ENCODE measurements at places on chromosomes 4 and X. TPM values are rescaled to one million over a fixed set of nuclear protein-coding genes. Genes with fewer than 3 reads are reported as not detected.
A peak's percentile ranks its signal among the peaks of the same experiment; 100 is the strongest.

DNA sequence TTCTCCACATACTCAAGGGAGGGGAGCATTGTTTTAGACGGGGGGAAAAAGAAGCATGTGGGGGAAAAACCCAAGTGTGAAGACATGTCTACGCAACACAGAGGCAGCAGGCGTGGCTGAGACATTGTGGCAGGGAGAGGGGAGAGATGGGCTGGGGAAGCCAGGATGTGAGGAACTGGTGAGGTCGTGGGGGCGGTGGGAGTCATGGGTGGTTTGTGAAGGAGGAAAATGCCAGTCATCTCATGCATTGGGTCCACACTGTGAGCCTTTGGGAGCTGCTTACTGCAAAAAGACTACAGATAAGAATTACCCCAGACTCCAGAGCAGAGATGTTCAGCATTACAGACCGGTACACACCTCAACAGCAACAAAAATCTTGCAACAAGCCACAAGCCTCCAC is 2.1 kb downstream of the JAKMIP1 start:
- peak overlapping the region; percentile 87 for H3K4me3 ChIP-seq
- H3K4me1 ChIP-seq: peaks cover 49% of the 10 kb centered on the region
- H3K27ac ChIP-seq: peak overlapping the region; percentile 83
- peaks cover 9% of the 10 kb centered on the region for H3K27me3 ChIP-seq
- DNase-seq: no peak

DNA sequence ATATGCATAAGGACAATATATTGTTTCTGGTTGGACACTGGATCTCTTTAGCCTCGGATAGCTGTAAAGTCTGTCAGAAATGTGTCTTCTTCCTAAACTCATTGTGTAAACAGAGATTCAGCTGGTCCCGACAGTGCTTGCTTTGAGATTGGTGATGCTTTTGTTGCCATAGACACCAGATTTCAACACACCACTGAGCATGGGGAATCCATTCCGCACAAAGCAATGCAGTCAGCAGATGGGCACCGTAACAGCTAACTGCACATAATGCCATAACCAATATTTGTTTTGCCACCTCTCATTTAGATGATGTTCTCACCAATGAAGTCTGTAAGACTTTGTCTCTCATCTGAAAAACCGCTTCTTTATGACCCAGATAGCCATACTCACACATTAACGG is 33.3 kb upstream of the FAM47C start:
- H3K27me3 ChIP-seq: no peaks in the 10 kb centered on the region
- no peaks in the 10 kb centered on the region for H3K36me3 ChIP-seq
- no peak for DNase-seq
- H3K27ac ChIP-seq: no peak overlapping the region
- no peaks in the 10 kb centered on the region for H3K4me1 ChIP-seq
- H3K4me3 ChIP-seq: no peak overlapping the region

Gene ARX
- total RNA-seq: not detected

Gene TXK
- 12.5 TPM for total RNA-seq

GRCh38 chrX:24494647-24495075 is 29.6 kb downstream of the PDK3 start:
- no peaks in the 10 kb centered on the region for H3K27me3 ChIP-seq
- H3K4me3 ChIP-seq: no peak overlapping the region
- peaks cover 40% of the 10 kb centered on the region for H3K4me1 ChIP-seq
- peak overlapping the region; percentile 70 for H3K27ac ChIP-seq

GRCh38 chr4:189001283-189001970 is 862.2 kb downstream of the TRIML1 start:
- no peaks in the 10 kb centered on the region for H3K36me3 ChIP-seq
- H3K4me1 ChIP-seq: no peaks in the 10 kb centered on the region
- no peak overlapping the region for H3K27ac ChIP-seq
- DNase-seq: no peak

- no peaks in the 10 kb centered on the region for H3K27me3 ChIP-seq
- H3K4me3 ChIP-seq: no peak overlapping the region
- peaks cover 25% of the 10 kb centered on the region for H3K36me3 ChIP-seq
- no peak for DNase-seq
- H3K4me1 ChIP-seq: peaks cover 31% of the 10 kb centered on the region
These were observed 39.4 kb downstream of the ARFIP1 start for GRCh38 chr4:152819026-152819645.

DNA sequence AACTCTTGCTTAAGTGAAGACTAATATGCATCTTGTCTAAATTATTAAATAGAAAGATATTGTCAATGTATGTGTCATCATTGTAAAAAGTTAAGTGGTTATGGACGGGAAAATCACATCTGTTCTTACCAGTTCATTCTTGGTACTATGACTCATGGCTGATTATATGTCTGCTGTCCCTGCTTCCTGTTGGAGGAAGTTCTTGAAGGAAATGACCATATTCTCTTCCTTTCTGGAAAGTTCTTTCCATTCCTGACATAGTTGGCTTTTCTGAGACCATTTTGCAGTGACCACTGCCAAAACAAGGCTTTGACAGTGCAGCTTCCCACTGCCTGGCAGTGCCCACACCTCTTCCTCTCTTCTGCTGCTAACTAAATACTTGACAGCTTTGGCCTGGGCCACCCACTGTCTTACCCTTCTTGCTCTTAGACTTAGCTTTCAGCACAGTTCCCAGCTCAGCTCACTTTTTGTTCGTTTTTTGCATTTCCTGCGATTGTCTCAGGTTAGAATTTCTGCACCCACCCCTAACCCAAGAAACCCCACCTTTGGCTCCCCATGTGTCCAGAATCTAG is 13.2 kb upstream of the CLDN24 start:
- H3K4me3 ChIP-seq: no peak overlapping the region
- H3K27ac ChIP-seq: no peak overlapping the region
- no peaks in the 10 kb centered on the region for H3K36me3 ChIP-seq

DNA sequence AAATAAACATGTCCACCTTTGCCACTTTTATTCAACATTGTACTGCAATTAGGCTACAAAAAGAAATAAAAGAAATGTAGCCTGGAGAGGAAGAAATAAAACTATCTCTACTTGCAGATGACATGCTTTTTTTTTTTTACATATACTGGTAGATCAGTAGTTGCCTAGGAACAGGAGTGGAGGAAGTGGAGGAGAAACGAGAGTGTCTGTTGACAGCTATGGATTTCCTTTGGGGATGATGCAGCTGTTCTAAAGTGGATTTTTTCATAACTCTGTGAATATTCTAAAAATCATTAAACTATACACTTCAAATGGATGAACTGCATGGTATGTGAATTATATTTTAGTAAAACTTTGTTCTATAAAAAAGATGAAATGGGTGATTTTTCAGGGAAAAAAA is 116.4 kb downstream of the ANAPC4 start:
- peaks cover 3% of the 10 kb centered on the region for H3K27me3 ChIP-seq
- no peaks in the 10 kb centered on the region for H3K36me3 ChIP-seq
- no peak for DNase-seq
- H3K4me3 ChIP-seq: no peak overlapping the region
- H3K27ac ChIP-seq: no peak overlapping the region

- no peaks in the 10 kb centered on the region for H3K36me3 ChIP-seq
- H3K4me1 ChIP-seq: no peaks in the 10 kb centered on the region
- DNase-seq: no peak
- H3K4me3 ChIP-seq: no peak overlapping the region
- H3K27ac ChIP-seq: no peak overlapping the region
- H3K27me3 ChIP-seq: peaks cover 3% of the 10 kb centered on the region
These were observed 26.0 kb downstream of the ADH4 start for GRCh38 chr4:99117876-99118693.

DNA sequence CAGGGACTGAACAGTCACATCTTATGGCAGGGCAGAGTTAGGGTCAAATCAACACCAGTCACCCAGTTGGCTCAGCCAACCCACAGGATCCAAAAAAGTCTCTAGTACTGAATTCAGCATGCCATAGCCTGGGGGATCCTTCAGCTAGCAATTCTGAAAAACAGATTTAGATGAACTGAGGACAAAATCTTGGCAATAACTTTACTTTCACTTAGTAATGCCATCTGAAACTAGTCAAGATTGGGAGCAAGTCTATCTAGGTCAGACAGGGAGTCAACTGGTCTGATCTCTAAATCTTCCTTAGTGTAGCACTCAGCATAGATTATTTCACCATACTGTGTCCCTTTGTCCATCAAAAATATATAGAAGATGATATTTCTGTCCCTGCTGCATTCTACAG is 76.0 kb downstream of the HHIP start:
- no peak for DNase-seq
- H3K4me3 ChIP-seq: no peak overlapping the region
- no peaks in the 10 kb centered on the region for H3K27me3 ChIP-seq
- H3K4me1 ChIP-seq: no peaks in the 10 kb centered on the region
- H3K36me3 ChIP-seq: no peaks in the 10 kb centered on the region

DNA sequence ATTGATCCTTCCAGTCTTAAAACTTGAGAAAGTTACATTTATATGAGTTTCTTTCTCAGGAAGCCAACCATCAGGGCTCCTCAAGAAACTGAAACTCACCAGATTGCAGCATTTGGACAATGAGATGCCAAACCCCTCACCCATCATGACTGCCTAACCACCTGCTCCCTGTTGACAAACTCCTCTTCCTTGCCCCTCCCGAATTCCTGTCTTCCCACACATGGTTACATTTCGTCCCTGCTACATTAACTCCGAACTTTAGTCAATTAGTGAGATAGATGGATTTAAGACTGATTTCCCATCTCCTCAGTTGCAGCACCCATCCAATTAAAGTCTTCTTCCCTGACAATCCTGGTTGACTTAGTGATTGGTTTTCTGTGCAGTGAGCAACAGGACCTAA is 118.7 kb downstream of the ZNF330 start:
- DNase-seq: no peak
- H3K27me3 ChIP-seq: peaks cover 12% of the 10 kb centered on the region
- no peak overlapping the region for H3K27ac ChIP-seq
- no peak overlapping the region for H3K4me3 ChIP-seq
- H3K36me3 ChIP-seq: no peaks in the 10 kb centered on the region

Gene WAS
- 122 TPM for total RNA-seq

DNA sequence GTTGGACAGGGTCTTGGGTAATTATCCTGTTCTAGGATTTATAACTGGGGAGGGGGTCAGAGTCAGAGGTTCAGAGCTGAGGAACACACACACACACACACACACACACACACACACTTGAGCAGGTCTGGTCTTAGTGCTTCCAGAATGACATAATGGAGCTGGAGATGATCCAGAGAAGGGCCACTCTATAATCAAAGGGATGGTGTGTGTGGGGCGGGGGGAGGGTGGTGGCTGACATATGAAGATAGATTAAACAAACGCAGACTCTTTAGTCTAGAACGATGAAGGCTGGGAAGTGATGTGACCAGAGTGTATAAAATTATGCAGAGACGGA is 434 bp upstream of the TMEM255A start:
- H3K4me1 ChIP-seq: peaks cover 16% of the 10 kb centered on the region
- no peaks in the 10 kb centered on the region for H3K36me3 ChIP-seq
- H3K27ac ChIP-seq: no peak overlapping the region
- H3K4me3 ChIP-seq: no peak overlapping the region

- no peak for DNase-seq
- peaks cover 7% of the 10 kb centered on the region for H3K27me3 ChIP-seq
- no peak overlapping the region for H3K4me3 ChIP-seq
- H3K27ac ChIP-seq: no peak overlapping the region
- peaks cover 1% of the 10 kb centered on the region for H3K36me3 ChIP-seq
These were observed 124.1 kb downstream of the FHDC1 start for GRCh38 chr4:153060196-153060595.

- no peak for DNase-seq
- H3K4me3 ChIP-seq: no peak overlapping the region
- no peak overlapping the region for H3K27ac ChIP-seq
- no peaks in the 10 kb centered on the region for H3K27me3 ChIP-seq
- no peaks in the 10 kb centered on the region for H3K36me3 ChIP-seq
- H3K4me1 ChIP-seq: no peaks in the 10 kb centered on the region
These were observed 1250.4 kb upstream of the IGFBP7 start for GRCh38 chr4:58360354-58361133.

GRCh38 chr4:163672751-163673150 is 178.3 kb downstream of the TMA16 start:
- no peak overlapping the region for H3K27ac ChIP-seq
- DNase-seq: no peak
- no peaks in the 10 kb centered on the region for H3K36me3 ChIP-seq
- no peaks in the 10 kb centered on the region for H3K27me3 ChIP-seq
- H3K4me1 ChIP-seq: no peaks in the 10 kb centered on the region

Gene ASB5
- total RNA-seq: not detected

GRCh38 chr4:36716874-36717273 is 435.5 kb downstream of the DTHD1 start:
- no peaks in the 10 kb centered on the region for H3K4me1 ChIP-seq
- H3K27ac ChIP-seq: no peak overlapping the region
- no peak overlapping the region for H3K4me3 ChIP-seq
- H3K27me3 ChIP-seq: no peaks in the 10 kb centered on the region

Gene SSX2
- total RNA-seq: not detected

DNA sequence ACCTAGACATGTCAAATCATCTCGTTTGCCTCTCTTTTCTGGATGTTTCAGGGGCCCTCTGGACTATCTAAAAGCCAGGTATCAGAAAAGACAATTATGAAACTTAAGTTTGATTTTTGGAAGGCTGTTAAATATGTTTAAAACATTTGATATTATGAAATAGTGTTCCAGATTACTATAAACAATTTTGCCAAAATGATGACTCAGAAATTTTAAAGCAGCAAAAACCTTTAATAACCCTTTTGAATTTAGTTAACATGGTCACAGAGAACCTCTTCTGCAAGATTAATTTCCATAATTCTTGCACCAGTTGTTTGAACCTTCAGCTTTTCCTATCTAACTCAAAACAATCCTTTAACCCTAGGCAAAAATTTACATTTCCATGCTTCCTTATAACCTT is 18.8 kb upstream of the FAM47E start:
- no peak overlapping the region for H3K27ac ChIP-seq
- H3K27me3 ChIP-seq: peaks cover 8% of the 10 kb centered on the region
- DNase-seq: no peak
- no peaks in the 10 kb centered on the region for H3K4me1 ChIP-seq

DNA sequence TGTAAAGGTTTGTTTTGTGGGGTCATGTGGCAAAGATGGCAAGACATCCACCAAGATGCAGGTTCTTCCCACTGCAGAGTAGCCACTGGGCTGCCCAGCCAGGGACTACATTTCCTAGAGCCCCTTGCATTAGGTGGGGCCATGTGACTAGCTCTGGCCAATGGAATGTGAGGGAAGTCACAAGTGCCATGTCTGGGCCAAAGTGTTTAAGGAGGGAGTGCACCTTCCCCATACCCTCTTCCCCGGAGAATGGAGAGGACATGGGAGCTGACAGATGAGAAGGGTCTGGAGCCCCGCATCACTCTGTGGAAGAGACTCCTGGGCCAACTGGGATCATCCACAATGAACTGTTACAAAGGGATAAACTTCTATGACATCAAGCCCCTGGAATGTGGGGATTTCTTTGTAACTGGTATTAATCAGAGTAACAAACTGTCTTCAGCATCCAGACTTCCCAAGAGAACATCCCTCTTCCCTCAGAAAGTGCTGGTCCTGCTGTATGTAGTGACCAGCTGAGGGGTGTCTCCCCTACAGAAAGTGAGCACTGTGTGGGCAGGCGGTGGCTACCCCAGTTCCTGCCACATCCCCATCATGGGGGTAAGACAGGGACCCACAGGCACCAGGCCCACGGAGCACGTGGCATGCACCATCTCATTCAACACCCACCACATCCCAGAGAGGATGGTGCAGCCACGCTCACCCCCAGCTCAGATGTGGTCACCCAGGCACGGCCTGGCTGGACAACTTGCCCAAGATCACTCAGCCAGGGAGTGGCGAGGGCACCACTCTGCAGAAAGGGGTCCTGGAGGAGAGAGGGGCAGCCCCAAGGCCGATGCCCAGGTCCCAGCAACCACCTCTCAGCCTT is 10.9 kb downstream of the PPP2R2C start:
- H3K36me3 ChIP-seq: no peaks in the 10 kb centered on the region
- H3K4me1 ChIP-seq: no peaks in the 10 kb centered on the region
- no peak overlapping the region for H3K27ac ChIP-seq
- H3K27me3 ChIP-seq: peaks cover 17% of the 10 kb centered on the region

- H3K36me3 ChIP-seq: peaks cover 35% of the 10 kb centered on the region
- H3K27ac ChIP-seq: no peak overlapping the region
- DNase-seq: no peak
- H3K4me1 ChIP-seq: peaks cover 30% of the 10 kb centered on the region
These were observed 622.9 kb upstream of the DIPK2B start for GRCh38 chrX:45823536-45823935.

Data from activated T-helper 1 cell treated with anti-CD3 and anti-CD28 coated beads, Interleukin-12 subunit alpha, Interleukin-12 subunit beta, Interleukin-2, Interleukin-4 antibody, amounts not matched to agents 30 ng/mL and 10 ng/mL and 1 ng/mL, durations not matched to agents 14 hours and 24 hours and 36 hours (primary cell).